ENCODE measurements at places on chromosomes 4 and X.

- no peak for DNase-seq
These were observed 145.7 kb downstream of the RAPGEF2 start for GRCh38 chr4:159248384-159249178.

DNA sequence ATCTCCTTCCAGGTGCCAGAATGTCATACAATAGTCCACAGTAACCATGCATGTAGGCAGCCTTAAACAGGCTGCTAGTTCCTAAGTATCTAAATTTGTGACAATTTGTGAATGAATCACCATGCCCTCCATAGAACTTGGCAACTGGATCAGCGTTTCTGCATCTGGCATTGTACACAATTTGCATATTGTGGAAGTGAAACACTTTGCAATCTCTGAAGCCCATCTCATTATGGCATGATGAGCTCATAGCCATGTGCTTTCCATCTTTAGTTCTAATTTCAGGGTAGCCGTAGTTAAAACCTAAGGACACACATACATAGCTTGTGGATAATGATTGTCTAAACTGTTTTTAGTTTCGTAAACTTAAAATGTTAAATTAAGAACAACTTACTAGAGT lies 573.6 kb downstream of the PPP4R3C start:
- no peak for DNase-seq

GRCh38 chrX:18748499-18748898 lies 41.1 kb downstream of the PPEF1 start:
- no peak for DNase-seq

GRCh38 chr4:15851969-15852368 lies 73.8 kb downstream of the CD38 start:
- no peak for DNase-seq

DNA sequence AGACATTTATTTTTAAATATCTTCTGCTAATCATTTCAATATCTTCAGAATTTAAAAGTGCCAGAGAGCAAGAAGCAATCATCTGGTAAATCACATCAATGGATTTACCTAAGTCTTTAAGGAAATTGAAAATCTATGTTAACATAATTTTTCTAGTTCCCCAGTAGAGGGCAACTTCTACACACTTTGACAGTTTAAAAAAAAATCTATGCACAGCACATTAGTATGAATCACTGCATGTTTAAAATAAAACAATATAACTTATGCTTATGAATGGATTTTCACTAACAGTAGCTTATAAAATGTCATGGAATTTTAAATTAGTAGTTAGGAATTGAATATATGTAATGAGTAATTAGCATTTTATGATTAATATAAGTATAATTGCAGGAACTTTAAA lies 126.5 kb downstream of the REELD1 start:
- peak; percentile 3 for DNase-seq

- no peak for DNase-seq
These were observed 82.5 kb downstream of the GPAT3 start for GRCh38 chr4:83618431-83618830.

DNA sequence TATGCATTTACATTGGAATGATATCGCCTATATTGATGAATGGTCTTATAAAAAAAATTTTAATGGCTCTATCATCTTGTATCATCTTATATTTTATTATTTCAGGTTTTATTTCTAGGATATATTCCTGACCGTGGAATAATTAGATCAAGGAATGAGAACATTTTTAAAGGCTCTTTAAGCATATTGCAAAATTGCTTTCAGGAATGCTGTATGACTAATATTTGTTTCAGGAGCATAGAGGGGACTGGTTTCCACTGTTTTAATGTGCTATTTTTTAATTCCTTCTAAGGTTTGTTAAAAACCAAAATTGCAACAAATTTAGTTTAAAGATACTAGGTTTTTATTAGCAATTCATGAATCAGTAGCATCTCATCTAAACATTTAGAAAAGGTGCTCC lies 120.2 kb downstream of the BMPR1B start:
- no peak for DNase-seq

All from NCI-H82 (cell line).